ENCODE measurements at places on chromosomes 11 and 22. TPM values are rescaled to one million over a fixed set of nuclear protein-coding genes. Genes with fewer than 3 reads are reported as not detected.

The CHST1 gene
- not detected for total RNA-seq

DNA sequence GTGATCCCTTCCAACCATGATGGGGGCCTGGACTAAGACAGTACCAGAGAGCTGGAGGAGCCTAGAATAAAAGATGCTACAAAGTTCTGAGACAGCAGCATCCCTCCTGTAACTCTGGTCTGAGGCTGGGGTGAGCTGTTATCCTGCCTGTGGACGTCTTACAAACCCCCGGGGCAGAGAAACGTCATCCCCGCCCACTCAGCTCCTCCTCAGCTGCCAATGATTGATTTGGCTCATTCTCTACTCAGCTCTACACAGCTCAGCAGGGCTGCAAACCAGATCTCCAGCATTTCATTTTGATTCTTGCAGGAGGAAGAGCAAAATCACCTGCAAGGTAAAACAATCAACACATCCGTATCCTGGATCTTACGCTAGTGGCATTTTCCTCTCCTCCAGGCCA lies 55.5 kb downstream of the CSNK2A3 start:
- no peaks in the 10 kb centered on the region for H3K4me1 ChIP-seq
- no peak overlapping the region for H3K4me3 ChIP-seq
- no peak overlapping the region for H3K27ac ChIP-seq
- DNase-seq = no peak

The VPREB3 gene
- total RNA-seq = not detected

GRCh38 chr11:17672469-17672868 lies 46.9 kb upstream of the MYOD1 start:
- no peak for DNase-seq
- H3K36me3 ChIP-seq = no peaks in the 10 kb centered on the region
- no peak overlapping the region for H3K27ac ChIP-seq
- H3K4me3 ChIP-seq = no peak overlapping the region
- peaks cover 27% of the 10 kb centered on the region for H3K27me3 ChIP-seq
- H3K4me1 ChIP-seq = no peaks in the 10 kb centered on the region

The RBMXL2 gene
- total RNA-seq = not detected

- DNase-seq = no peak
- H3K4me1 ChIP-seq = no peaks in the 10 kb centered on the region
- no peak overlapping the region for H3K27ac ChIP-seq
- H3K36me3 ChIP-seq = no peaks in the 10 kb centered on the region
These were observed 11.6 kb upstream of the DLAT start for GRCh38 chr11:112013497-112014164.

All from activated CD4-positive, alpha-beta T cell treated with anti-CD3 and anti-CD28 coated beads, Interleukin-2, amount 10 ng/mL, durations not matched to agents 7 days and 5 days (primary cell).